ENCODE measurements at places on chromosomes 2 and 18. TPM values are rescaled to one million over a fixed set of nuclear protein-coding genes. Genes with fewer than 3 reads are reported as not detected.

GRCh38 chr2:209138079-209138478 is 285.8 kb upstream of the MAP2 start:
- no peak for DNase-seq

DNA sequence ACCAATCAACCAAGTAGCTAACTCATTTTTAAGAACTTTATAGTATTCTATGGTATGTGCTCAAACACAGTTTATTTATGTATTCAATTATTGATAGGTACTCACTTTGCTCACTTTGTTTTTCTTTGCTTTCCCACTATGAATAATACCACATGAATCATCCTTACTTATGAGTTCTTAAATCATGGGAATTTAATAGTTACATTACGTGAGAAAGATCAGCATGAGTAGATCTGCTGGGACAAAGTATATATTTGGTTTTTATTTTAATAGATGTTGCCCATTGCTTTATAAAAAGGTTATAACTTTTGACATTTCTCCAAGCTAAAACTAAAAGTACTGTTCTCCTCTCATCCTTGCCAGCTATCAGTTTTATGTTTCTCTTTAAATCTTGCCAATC is 390.7 kb downstream of the LRATD1 start:
- DNase-seq = no peak

GRCh38 chr18:46506974-46507586 is 149.9 kb downstream of the LOXHD1 start:
- DNase-seq = no peak

DNA sequence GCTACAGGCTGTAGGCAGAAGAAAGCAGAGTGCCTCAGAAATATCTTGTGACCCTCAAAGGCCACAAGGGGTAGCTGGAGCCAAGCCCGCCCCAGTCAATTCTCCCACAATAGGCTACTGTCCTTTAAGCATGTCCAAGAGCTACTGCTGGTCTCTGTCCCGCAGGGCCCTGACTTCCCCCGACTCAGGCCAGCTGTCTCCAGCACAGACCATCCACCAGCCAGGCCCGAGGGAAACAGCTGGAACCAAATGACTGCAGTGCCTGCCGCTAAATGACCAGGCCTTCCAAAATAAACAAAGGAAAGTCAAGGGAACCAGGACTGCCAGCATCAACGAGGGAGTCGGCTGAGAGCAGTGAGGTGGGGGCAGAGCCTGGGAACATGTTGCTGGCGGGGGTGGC is 36.7 kb downstream of the MCFD2 start:
- DNase-seq = no peak

The TEKT4 gene
- not detected for total RNA-seq

The LHCGR gene
- total RNA-seq = 0.65 TPM

DNA sequence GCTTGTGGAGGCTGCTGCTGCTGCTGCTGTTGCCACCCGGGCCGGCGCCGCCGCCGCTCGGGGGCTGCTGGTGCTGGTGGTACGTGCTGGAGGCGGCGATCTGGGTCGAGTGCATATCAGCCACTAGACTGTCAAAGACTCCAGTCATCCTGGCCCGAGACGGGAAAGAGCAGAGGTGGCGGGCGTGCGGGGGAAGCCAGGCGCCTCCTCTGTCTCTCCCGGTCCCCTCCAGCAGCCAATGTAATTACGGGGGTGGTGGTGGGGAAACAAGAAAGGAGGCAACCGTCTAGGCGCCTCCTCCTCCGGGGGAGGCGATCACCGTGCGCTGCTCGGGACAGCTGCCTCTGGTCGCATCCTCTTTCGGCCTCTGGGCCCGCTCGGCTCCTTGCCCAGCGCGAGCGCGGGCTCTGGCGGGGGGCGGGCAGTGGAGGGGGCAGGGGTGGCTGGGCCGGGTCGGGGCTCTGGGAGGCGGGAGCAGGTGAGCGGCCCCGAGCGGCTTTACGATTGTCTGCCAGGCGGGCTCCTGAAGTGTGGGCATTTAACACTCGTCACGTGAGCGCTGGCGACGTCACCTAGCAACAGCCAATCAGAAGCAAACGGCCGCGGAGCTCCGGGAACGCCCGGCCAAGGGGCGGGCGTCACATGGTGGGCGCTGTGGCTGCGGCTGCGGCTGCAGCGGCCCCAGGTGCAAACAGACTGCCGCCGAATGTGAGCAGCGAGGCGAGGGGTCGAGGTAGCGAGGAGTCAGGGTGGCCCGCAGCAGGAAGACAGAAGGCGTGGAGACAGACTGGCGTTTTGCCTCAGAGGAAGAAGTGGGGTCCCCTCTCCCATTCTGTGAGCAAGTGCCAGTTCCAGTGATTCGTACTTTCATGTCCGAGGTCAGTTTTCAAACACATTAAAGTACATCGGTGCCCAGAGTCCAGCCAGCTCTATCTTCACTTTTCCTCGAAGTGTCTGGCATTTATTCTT is at the start of gene DLX2:
DLX2 (minus strand) TSS at position 510 of the 969 bp plus-strand sequence; CDS start at position 148, 362 bp downstream.
- peak; percentile 92 for DNase-seq

- no peak for DNase-seq
Observed at GRCh38 chr2:210860276-210860675, 303.9 kb downstream of the CPS1 start.

- DNase-seq = no peak
Observed at GRCh38 chr2:120708944-120709607, 26.6 kb upstream of the GLI2 start.

The TUBB8B gene
- total RNA-seq = not detected

DNA sequence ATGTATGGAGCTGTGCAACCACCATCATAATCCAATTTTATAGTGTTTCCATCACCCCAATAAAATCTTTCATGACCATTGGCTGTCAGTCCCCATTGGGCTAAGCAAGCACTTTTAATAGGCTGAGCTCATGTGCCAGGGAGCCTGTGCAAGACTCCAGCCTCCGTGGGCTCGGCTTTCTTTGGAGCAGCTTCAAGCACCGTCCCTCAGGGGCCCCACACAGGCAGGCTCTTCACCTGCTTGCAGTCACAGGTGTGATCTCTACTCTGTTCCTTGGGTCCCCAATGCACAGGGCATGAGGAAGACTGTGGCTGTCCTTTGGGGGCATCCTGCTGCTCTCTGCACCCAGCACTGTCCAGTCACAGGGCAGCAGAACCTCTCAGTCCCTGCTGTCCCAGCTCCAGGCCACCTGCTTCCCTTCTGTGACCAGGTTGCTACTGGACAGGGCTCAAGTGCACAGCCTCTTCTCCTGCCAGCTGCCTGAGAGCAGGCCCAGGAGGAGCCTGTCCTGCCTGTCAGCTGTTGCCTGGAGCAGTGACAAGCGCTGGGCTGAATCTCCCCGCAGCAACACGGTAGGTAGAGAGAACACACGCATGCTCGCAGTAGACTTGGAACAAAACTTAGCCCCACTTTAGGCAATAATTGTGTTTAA is 40.7 kb upstream of the TMEM131 start:
- no peak for DNase-seq

The OXER1 gene
- total RNA-seq = 0.42 TPM

GRCh38 chr2:39437522-39438296 is 624 bp upstream of the MAP4K3 start:
- DNase-seq = no peak

DNA sequence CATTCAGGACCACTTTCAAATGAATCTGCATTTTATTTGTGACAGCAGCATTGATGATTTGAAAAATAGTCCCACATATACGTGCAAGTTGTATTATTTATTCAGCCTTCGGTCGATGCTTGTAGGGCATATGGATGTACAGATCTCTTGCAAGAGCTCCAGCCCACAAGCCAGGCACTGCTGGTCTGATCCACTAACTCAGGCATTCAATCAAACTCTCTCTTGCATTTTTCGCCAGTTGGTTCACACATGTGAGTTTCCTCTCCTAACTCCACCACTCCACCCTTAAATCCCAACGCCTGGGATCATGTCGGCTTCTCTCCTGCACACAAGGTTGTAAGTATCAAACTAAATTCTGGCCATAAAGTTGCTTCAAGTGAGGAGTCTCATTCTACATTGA is 318.7 kb downstream of the CYP26B1 start:
- DNase-seq = peak; percentile 87

The DSC3 gene
- under 0.01 TPM for total RNA-seq

The GPAT2 gene
- 8.2 TPM for total RNA-seq

GRCh38 chr2:101776172-101777043 is 78.9 kb downstream of the MAP4K4 start:
- no peak for DNase-seq

DNA sequence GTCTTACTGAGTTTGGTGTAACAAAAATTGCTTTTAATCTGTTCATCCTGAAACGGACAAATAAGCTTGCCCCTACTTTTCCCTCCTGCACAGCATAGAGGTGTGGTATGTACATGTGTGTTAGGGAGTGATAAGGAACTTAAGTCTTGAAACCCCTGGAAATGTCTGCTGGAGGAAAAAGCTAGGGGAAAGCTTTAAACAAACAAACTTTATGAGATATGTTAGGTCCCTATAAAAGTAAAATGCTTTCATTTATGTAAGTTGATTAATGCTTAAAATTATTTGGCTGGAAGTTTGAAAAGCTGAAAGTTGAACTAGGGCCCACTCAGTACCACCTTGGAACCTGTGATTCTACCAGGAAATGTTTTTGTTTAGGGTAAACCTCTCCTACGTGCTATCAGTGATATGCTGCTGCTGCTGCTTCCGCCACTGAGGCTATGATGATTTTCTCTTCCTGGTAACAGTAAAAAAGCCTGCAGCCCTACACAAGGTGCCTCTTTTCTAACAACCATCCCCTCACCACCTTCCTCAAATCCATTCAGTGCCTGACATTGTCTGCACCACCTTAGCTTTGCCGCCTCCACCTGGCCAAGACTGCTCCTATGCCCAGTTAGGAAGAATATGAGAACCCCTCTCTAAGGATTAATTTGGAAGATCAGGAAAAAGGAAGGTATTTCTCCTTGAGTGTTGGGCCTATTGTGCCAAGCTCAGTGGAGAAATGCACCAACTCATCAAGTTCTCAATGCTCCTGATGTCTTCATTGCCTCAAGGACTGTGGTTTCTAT is 2.5 kb upstream of the YES1 start:
- no peak for DNase-seq

DNA sequence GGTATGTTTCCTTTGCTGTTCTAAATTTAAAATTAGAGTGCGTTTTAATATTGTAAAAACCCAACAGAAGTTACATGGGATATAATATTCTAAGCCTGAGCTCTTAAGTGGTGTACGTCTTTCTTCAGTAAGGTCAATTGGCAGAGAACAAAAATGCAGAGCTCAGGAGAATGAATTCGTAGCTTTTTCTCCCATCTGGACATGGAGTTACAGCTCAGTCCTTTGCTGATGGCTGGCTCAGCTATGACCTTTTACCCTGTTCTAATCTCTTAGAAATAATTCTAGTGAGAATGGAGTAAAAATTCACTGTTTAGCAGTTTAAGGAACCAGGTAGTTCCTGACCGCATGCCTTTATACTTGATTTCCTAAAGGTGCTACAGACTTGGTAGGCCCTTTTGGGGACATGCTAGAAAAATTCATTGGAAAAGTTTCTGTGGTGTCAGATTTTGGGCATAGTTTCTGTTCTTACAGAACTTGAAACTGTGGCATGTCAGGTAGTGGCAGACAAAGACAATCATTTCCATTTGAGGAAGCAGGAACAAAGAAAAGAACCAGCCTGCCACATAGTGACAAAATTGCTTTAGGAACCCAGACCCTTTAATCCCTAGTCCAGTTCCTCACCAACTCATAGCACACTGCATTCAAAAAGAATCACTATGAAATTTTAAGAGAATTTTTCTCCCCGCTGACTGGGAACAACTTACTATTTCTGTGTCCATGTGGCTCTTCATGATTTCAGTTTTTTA is 566.8 kb upstream of the ZNF804A start:
- DNase-seq = no peak

DNA sequence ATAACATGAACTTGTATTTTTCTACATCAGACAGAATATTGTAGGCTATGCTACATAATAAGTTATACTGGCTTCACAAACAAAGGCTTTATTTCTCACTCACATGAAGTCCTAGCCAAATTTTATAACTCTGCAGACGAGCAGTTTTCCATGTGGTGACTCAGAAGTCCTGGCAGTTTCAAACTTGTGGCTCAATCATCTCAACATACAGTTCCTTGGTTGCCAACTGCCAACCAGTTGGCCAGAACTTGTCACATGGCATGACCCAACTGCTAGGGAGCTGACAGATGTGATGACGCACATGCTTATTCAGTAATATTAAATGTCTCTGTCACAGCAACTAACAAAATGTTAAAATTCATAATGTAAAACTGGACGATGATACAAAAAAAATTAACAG is 63.8 kb upstream of the ZC3H15 start:
- no peak for DNase-seq

DNA sequence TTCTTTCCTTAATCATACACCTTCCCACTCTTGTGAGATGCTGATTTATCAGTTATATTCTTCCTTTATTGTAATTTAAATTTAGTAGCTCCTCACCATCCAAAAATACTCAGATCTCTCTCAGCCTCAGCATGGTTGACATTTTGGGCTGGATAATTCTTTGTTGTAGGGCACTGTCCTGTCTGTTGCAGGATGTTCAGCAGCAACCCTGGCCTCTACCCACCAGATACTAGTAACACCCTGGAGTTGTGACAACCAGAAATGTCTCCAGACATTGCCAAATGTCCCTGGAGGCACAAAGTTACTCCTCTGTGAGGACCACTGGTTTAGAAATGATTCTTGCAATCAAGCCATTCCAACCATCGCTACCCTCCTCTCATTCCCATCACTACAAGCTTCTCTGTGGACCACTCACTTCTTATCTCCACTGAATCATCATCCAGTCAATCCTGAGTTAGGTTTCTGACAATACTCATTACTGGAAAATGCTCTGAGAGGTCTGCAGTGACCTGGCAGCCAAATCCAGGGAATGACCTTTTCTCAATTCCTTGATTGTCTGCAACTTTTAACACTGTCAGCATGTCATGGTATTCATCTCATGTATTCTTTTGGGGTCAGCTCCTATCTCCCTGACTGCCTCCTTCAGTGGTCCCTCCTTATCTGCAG is 43.3 kb downstream of the OSBPL6 start:
- DNase-seq = no peak

DNA sequence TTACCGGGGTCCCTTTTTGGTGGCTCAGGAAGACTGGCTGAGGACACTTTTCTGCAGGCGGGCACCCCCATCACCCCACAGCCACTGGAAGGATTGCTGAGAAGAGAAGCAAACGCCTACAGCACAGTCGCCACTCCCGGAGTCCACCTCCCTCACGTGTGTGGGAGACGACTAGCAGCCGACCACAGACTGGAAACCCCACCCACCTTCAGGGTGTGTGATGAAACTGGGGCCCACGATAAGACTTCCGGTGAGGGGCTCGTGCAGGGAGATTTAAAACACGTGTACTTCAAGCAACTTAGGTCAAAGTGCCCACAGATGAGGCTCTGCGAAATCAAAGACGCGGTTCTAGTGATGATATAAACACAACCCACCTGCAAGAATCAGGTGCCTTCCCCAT is 26.3 kb downstream of the MBP start:
- DNase-seq = no peak

DNA sequence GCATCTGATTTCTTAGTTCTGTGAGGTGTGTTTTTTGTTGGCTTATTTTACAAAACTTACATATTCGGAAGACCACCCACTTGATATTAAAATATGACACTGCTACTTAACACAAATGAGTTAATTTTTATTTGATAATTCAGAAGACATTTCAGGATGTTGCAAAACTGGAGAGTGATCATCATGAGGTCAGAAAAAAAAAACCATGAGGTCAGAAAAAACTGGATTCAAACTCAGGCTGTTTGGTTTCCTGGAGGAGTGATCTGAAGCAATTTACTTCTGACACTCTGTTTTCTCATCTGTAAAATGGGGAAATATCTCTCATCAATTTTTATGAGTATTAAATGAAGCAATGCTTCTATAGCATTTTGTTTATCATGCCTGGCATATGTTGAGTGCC is 1.8 kb upstream of the CCBE1 start:
- no peak for DNase-seq

All from esophagus muscularis mucosa (tissue), 4 donors.